Naive B cell (primary cell): ENCODE measurements at places on chromosomes 11 and 22. TPM values are rescaled to one million over a fixed set of nuclear protein-coding genes. Genes with fewer than 3 reads are reported as not detected.

DNA sequence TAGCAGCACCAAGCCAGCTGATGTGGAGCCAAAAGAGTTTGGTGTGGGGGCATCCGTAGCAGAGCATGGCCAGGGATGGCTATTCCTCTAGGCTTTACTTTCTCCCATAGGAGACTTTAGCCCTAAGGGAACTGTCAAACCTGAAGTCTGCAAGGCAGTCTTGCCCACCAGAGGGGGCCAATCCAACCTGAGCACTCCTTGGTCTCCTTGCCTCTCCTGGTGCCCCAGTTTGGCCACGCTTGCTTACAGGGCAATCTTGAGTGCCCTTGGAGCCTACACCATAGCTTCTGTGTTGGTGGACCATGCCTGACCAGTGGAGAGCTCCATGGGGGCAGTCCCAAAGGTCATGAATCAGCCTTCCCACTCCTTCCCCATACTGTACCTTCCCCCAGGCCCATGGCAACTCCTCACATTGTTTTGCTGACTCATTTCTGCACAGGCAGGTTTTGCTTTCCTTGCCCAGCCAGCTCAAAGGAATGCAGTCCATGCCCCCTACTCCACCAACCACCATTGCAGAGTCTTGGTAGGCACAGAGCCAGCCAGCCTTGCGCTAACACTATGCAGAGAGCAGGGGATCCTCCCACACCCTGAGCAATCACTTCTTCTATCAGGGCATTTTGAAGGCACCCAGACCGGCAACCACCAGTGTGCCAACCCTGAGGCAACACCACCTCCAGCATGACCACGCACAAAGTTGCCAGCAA lies 1421.2 kb upstream of the RAG2 start:
- H3K4me3 ChIP-seq, result no peak overlapping the region
- no peak overlapping the region for H3K27ac ChIP-seq
- no peaks in the 10 kb centered on the region for H3K36me3 ChIP-seq
- no peak for DNase-seq
- H3K27me3 ChIP-seq, result no peaks in the 10 kb centered on the region

Gene HORMAD2
- not detected for polyA plus RNA-seq

Gene GLYATL1
- polyA plus RNA-seq, result 0.79 TPM

Gene BARX2
- not detected for polyA plus RNA-seq

Gene MMP12
- polyA plus RNA-seq, result not detected

DNA sequence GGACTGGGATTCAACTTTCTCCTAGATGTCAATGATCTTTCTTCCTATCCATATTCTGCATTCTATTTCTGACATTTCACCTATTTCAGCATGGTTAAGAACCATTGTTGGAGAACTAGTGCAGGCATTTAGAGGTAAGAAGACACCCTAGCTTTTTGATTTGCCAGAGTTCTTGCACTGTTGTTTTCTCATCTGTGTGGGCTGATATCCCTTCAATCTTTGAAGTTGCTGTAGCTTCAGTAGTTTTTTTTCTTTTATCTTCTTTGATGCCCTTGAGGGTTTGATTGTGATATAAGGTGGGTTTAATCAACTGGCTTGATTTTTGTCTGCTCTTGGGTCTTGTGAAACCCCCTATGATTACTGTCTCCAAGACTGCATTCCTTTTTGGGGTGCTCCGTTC lies 502.1 kb downstream of the ETS1 start:
- no peaks in the 10 kb centered on the region for H3K27me3 ChIP-seq
- no peak for DNase-seq
- H3K36me3 ChIP-seq, result peaks cover 7% of the 10 kb centered on the region
- H3K27ac ChIP-seq, result no peak overlapping the region

Gene SYT7
- not detected for polyA plus RNA-seq

DNA sequence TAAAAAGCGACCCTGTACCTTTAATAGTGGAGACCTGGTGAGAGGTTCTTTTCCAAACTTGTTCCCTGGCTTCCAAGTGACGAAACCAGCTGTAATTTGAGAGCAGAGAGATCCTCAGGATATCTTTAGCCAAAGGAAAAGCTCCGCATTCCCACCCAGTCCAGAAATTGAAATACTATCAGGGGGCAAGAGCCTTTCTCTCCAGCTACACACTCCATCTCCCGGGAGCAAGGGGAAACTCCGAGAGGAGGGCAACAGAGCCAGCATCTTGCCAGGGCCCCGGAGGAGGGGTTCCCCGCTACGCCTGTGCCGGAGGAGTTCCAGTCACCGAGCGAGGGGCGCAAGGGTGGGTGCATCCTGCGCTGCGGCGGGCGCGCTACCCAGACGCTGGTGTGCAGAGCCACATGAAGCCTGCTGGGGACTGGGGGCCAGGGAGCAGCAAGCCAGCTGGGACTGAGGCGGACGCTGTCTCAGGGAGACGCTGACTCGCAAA lies at the start of gene FIBIN:
Gene FIBIN (plus strand): TSS at position 148 of the 493 bp plus-strand sequence. CDS start 415 bp downstream, outside the sequence.
- H3K4me3 ChIP-seq, result no peak within 1 kb of the TSS
- no peaks in the 10 kb centered on the region for H3K27me3 ChIP-seq
- H3K36me3 ChIP-seq, result no peaks in the 10 kb centered on the region
- H3K4me1 ChIP-seq, result no peaks in the 10 kb centered on the region
- no peak within 1 kb of the TSS for H3K27ac ChIP-seq
- no peak for DNase-seq

Gene ST14
- 19.6 TPM for polyA plus RNA-seq

Gene CD248
- 0.24 TPM for polyA plus RNA-seq

- peaks cover 43% of the 10 kb centered on the region for H3K4me1 ChIP-seq
- H3K36me3 ChIP-seq, result no peaks in the 10 kb centered on the region
- H3K27me3 ChIP-seq, result no peaks in the 10 kb centered on the region
- no peak for DNase-seq
- H3K4me3 ChIP-seq, result peak overlapping the region; percentile 75
Observed at GRCh38 chr22:19177164-19178064, 1.1 kb downstream of the SLC25A1 start.

- H3K4me1 ChIP-seq, result peaks cover 8% of the 10 kb centered on the region
- no peak for DNase-seq
- H3K4me3 ChIP-seq, result no peak overlapping the region
- H3K27me3 ChIP-seq, result no peaks in the 10 kb centered on the region
Observed at GRCh38 chr22:42114721-42115120, 15.9 kb downstream of the CYP2D6 start.

DNA sequence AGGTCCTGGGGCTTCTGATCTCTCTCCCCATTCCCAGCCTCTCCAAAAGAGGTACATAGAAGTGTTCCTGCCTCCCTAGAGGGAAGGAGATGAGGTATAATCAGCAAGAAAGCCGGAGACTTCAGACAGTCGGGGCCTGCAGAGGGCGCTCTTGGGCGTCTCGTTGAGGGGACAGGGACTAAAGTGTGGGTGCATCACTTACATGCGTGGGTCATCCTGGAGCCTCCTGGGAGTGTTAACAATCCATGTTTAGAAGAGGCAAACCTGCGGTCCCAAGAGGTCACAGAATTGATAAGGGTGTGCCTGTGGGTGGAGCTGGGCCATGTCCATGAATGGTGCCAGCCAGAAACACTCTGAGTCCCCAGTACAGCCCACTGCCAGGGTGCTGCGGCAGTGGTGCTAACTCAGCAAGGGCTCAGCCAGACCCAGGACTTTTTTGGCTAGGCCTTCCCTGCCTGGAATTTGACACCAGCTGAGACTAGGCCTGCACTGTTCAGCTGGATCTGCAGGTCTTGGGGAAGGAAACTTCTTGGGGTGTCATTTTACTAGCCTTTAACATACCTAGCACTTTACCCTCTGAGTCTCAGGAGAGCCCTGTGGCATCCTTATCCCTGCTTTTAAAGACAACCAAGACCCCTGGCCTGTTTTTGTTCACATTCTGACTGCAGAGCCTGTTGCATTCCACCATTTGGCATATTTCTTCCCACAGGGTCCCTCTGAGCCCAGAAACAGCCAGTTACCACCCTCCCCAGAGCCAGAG lies 5.5 kb downstream of the YDJC start:
- H3K36me3 ChIP-seq, result peaks cover 7% of the 10 kb centered on the region
- peaks cover 32% of the 10 kb centered on the region for H3K4me1 ChIP-seq
- no peaks in the 10 kb centered on the region for H3K27me3 ChIP-seq
- peak overlapping the region; percentile 85 for H3K27ac ChIP-seq

GRCh38 chr22:44351685-44352377 lies 39.1 kb upstream of the SHISAL1 start:
- no peaks in the 10 kb centered on the region for H3K36me3 ChIP-seq
- H3K27ac ChIP-seq, result no peak overlapping the region
- no peak overlapping the region for H3K4me3 ChIP-seq
- DNase-seq, result no peak

GRCh38 chr11:133991101-133991500 lies 34.3 kb upstream of the IGSF9B start:
- no peaks in the 10 kb centered on the region for H3K4me1 ChIP-seq
- no peak overlapping the region for H3K27ac ChIP-seq
- no peak for DNase-seq
- H3K4me3 ChIP-seq, result no peak overlapping the region
- H3K27me3 ChIP-seq, result peaks cover 12% of the 10 kb centered on the region

Gene ENTHD1
- polyA plus RNA-seq, result not detected

- H3K27ac ChIP-seq, result no peak overlapping the region
- no peak for DNase-seq
- peaks cover 11% of the 10 kb centered on the region for H3K4me1 ChIP-seq
- H3K27me3 ChIP-seq, result peaks cover 32% of the 10 kb centered on the region
- H3K4me3 ChIP-seq, result peak overlapping the region; percentile 1
Observed at GRCh38 chr11:120871924-120872323, 152.0 kb upstream of the TBCEL start.

- no peak overlapping the region for H3K4me3 ChIP-seq
- DNase-seq, result no peak
- no peak overlapping the region for H3K27ac ChIP-seq
- H3K4me1 ChIP-seq, result no peaks in the 10 kb centered on the region
- no peaks in the 10 kb centered on the region for H3K36me3 ChIP-seq
Observed at GRCh38 chr11:27313157-27313821, 49.7 kb downstream of the CCDC34 start.

Gene MYOD1
- polyA plus RNA-seq, result not detected

GRCh38 chr22:29747832-29748231 lies 19.0 kb downstream of the ZMAT5 start:
- DNase-seq, result no peak
- peaks cover 26% of the 10 kb centered on the region for H3K36me3 ChIP-seq
- H3K27ac ChIP-seq, result no peak overlapping the region

Gene SPON1
- 0.85 TPM for polyA plus RNA-seq

DNA sequence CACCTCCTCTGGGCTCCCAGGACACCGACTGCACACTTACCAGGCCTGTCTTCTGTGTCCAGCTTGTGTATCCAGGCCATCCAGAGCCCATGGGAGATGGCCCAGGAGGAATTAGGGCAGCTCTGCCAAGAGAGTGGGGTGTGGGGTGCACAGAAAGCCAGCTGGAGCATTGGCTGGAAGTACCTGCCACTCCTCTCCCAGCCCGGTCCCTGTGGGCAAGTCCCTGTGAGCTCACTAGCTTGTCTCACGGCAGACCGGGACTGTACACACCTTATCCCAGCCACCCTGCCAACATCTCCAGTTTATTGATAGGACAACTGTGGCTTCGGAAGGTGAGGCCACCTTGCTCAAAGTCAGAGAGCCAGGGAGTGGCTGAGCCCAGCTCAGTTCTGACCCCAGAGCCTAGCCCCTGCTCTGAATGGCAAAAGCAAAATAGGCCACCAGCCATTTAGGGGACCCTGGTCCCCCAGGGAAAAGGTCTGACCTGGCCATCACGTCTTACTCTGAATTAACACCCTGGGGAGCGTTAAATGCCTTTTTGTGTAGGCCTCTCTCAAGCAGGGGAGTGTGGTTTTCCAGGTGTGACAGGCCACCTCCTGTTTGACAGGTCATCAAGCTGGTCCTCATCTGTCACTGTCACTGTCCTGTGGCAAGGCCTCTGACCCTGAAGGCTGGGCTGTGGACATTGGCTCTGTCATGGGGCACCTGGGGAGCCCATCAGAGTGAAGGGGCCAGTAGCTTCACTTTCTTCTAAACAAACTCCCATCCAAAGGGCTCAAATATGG lies 15.1 kb downstream of the UQCR10 start:
- H3K27ac ChIP-seq, result no peak overlapping the region
- H3K4me1 ChIP-seq, result peaks cover 5% of the 10 kb centered on the region

GRCh38 chr11:61429691-61430582 lies at the start of the genes CPSF7 and SDHAF2:
Gene CPSF7, minus strand, starts transcription at chr11:61429975. Its CDS starts 740 bp downstream, at chr11:61429235.
Gene SDHAF2, plus strand, starts transcription at chr11:61430124. Its CDS starts 23 bp downstream, at chr11:61430147.
- peak; percentile 99 for DNase-seq
- peak within 1 kb of the TSS; percentile 99 for H3K27ac ChIP-seq
- H3K4me1 ChIP-seq, result peaks cover 29% of the 10 kb centered on the region
- H3K4me3 ChIP-seq, result peak within 1 kb of the TSS; percentile 95
- no peaks in the 10 kb centered on the region for H3K36me3 ChIP-seq

Gene MUC2
- polyA plus RNA-seq, result not detected

GRCh38 chr11:39236916-39237315 lies 2222.5 kb downstream of the LRRC4C start:
- H3K36me3 ChIP-seq, result no peaks in the 10 kb centered on the region
- no peak overlapping the region for H3K27ac ChIP-seq
- no peaks in the 10 kb centered on the region for H3K27me3 ChIP-seq
- H3K4me3 ChIP-seq, result no peak overlapping the region

DNA sequence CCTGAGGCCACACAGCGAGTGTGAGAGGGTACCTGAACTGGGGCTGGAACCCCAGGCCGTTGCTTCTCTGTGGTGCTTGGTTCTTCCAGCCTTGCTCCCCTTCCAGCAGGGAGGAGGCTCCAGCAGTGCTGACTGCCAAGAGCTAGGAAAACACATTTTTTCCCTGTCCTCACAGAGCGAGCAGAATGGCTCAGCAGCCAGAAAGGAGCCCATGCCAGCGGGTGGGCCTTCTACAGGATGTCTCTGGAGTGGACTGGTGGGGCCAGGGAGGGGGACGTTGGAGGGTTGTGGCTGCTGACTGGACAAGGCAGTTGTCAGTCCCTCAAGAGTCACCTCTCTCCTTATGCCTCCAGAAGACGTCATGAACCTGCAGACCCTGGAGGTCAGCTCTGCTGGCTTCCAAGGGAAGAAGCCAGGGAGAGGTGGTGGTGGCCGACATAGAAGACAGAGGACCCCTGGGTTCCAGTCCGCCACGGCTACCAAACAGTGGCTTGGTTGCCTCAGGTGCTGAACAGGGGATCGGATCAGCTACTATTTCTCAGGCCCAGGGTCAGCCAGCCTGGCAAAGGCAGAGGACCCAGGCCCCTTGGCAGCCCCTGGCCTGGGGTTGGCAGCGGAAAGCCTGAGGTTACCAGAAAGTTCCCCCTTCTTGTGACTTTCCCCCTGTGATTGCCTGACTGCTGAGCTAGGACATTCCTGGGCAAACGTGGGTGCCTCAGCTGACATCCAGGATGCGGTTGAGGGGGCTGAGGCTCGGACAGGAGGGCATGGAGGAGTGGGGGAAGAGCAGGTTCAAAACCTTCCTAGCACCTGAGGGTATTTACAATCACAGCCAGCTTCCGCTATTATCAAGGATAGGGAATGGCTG lies 3.7 kb downstream of the MAFF start:
- no peaks in the 10 kb centered on the region for H3K36me3 ChIP-seq
- peak overlapping the region; percentile 82 for H3K27ac ChIP-seq
- no peaks in the 10 kb centered on the region for H3K27me3 ChIP-seq
- H3K4me1 ChIP-seq, result peaks cover 41% of the 10 kb centered on the region
- no peak for DNase-seq
- H3K4me3 ChIP-seq, result no peak overlapping the region

Gene DNAJB7
- polyA plus RNA-seq, result not detected

GRCh38 chr11:74418509-74418895 lies 20.3 kb upstream of the PGM2L1 start:
- peaks cover 5% of the 10 kb centered on the region for H3K27me3 ChIP-seq
- H3K4me3 ChIP-seq, result no peak overlapping the region
- DNase-seq, result no peak
- no peaks in the 10 kb centered on the region for H3K4me1 ChIP-seq
- no peaks in the 10 kb centered on the region for H3K36me3 ChIP-seq

- no peaks in the 10 kb centered on the region for H3K4me1 ChIP-seq
- no peak overlapping the region for H3K4me3 ChIP-seq
- H3K27ac ChIP-seq, result no peak overlapping the region
- H3K36me3 ChIP-seq, result no peaks in the 10 kb centered on the region
- DNase-seq, result no peak
Observed at GRCh38 chr11:19906126-19906525, 193.5 kb downstream of the NAV2 start.

GRCh38 chr11:62958547-62959421 lies 26.0 kb downstream of the SLC22A6 start:
- H3K27me3 ChIP-seq, result peaks cover 46% of the 10 kb centered on the region
- H3K27ac ChIP-seq, result peak overlapping the region; percentile 68
- no peak for DNase-seq
- no peak overlapping the region for H3K4me3 ChIP-seq
